ENCODE measurements at places on chromosomes 13 and 19. TPM values are rescaled to one million over a fixed set of nuclear protein-coding genes. Genes with fewer than 3 reads are reported as not detected.

The LILRA1 gene
- total RNA-seq = not detected

The ADGRE3 gene
- total RNA-seq = not detected

The FCAR gene
- total RNA-seq = not detected

The KLF12 gene
- total RNA-seq = 7.8 TPM

The ZNF154 gene
- total RNA-seq = 0.10 TPM

The PRR22 gene
- total RNA-seq = 13.5 TPM

The FLT3 gene
- total RNA-seq = 0.17 TPM

The ZBTB32 gene
- not detected for total RNA-seq

The HS6ST3 gene
- 0.10 TPM for total RNA-seq

The SHISA7 gene
- not detected for total RNA-seq

The NKPD1 gene
- total RNA-seq = 0.64 TPM

The LYPD4 gene
- not detected for total RNA-seq

The ARRDC2 gene
- total RNA-seq = 36.5 TPM

The ZNF585A gene
- total RNA-seq = 3.9 TPM

The GSX1 gene
- total RNA-seq = not detected

The PRKCG gene
- total RNA-seq = 2.8 TPM

The EDNRB gene
- total RNA-seq = 0.22 TPM

The ZNF223 gene
- 0.27 TPM for total RNA-seq

The GIPR gene
- 14.1 TPM for total RNA-seq

The SYCN gene
- not detected for total RNA-seq

The CYP2A7 gene
- not detected for total RNA-seq
